ENCODE measurements at places on chromosomes 16 and 17.

GRCh38 chr17:79036181-79036580 lies 12.2 kb downstream of the C1QTNF1 start:
- no peak for DNase-seq

- no peak for DNase-seq
Measured at GRCh38 chr17:13031718-13032350, 14.0 kb upstream of the ELAC2 start.

DNA sequence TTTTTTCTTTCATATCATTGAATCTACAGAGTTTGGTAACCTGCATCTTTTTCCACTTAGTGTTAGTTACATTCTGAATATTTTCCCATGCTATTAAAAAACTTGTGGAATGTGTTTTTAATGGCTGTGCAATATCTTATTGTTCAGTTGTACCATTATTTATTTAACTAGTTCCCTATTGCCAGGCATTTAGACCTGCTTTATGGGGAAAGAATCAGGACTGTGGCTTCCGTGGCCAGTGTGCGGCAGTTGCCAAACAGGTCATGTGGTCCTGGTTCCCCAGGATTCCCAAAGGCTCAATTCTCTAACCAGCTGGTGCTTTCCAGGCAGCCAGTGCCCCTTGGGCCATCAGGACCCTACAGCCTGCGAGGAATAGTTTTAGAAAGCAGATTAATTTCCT lies 30.8 kb downstream of the NDEL1 start:
- no peak for DNase-seq

DNA sequence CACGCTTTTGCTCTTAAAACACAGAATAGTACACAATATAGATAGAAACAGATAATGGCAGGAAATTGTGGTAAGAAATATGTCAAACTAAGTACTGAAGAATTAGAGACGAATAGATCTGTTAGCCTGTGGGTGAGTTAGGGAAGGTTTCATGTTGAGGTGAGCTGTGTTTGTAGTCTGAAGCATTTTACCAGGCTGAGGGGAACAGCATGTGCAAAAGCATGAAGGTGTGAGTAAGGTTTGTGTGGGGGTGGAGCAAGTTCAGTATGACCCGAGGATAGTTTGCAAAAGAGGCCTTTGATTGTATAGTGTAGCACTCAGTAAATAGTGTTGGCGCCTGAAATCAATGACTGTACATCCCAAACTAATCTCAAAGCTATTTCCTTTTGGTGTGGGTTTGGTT lies 13.8 kb downstream of the IGSF6 start:
- DNase-seq = no peak

DNA sequence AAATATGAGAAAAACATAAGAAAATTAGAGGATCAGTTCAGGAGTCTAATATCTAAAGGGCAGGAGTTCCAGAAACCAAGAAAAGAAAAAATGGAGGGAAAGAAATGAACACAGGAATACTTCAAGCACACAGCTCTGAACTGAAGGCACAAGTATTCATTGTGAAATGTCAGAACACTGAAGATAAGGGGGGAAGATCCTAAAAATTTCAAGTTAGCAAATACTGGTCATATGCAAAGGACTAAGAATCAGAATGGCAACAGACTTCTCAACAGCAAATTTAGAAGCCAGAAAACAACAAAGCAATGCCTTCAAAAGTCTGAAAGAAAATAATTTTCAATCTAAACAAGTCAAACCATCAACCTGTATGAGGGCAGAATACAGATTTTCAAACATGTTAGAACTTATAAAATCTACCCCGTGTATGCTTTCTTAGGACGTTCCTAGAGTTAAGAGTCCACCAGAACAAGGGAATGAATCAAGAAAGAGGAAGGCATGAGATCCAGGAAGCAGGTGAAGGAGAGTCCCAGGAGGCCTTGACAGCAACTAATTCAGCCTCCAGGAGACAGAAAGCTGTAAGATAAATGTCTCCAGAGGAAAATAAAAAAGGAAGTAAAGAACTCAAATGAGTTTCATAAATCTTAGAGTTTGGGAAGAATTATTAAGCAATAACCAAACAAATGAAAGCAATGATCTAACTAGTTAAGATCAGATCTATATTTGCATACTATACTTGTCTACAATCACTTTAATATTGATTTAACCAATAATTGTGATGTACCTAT lies 2.8 kb downstream of the BRD7 start:
- DNase-seq = no peak

GRCh38 chr17:27290916-27291598 lies 2.9 kb upstream of the WSB1 start:
- DNase-seq = no peak

DNA sequence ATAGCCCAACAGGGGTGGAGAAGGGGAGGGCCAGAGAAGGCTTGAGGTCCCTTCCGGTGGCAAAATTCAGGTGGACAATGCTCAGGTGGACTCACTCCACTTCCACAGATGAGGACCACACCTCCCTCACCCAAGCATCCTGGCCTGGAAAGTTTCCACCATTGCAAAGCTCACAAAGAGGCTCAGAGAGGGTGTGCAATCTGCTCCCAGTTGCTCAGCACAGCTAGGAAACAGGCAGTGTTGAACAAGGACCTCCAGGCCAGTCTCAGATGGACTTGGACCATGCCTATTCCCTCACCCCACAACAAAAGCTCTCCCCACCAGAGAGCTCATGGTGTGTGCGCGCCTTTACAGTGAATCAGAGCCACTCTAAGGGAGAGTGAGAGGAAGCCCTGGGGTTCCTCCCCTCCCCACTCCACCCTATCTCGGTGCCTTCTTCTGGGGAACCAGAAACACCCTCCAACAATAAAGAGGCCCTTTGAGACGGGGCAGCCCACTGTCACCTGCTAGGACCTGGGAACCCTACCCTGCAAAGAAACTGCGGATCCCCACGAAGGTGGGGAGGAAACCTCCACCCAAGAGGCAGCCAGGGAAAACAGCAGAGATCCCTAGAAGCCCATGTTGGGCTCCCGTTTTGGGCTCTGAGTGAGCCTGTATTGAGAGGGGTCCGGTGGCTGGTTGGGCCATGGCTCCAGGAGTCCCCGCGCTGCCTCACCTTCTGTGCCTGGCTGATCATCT lies 1.6 kb downstream of the FAM83G start:
- DNase-seq = no peak

DNA sequence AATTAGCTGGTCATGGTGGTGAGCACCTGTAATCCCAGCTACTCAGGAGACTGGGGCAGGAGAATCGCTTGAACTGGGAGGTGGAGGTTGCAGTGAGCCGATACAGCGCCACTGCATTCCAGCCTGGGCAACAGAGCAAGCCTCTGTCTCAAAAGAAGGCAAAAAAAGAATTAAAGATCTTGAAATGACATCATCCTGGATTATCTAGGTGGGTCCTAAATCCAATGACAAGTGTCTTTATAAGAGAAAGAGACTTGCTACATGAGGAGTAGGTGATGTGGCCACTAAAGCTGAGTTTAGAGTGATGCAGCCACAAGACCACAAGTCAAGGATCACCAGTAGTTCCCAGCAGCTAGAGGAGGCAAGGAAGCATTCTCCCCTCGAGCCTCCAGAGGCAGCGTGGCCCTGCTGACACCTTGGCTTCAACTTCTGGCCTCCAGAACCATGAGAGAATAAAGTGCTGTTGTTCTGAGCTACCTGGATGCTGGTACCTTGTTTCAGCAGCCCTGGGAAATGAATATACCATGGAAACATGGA lies 15.8 kb downstream of the CIITA start:
- no peak for DNase-seq

- no peak for DNase-seq
Measured at GRCh38 chr17:1438593-1439083, 17.4 kb downstream of the CRK start.

DNA sequence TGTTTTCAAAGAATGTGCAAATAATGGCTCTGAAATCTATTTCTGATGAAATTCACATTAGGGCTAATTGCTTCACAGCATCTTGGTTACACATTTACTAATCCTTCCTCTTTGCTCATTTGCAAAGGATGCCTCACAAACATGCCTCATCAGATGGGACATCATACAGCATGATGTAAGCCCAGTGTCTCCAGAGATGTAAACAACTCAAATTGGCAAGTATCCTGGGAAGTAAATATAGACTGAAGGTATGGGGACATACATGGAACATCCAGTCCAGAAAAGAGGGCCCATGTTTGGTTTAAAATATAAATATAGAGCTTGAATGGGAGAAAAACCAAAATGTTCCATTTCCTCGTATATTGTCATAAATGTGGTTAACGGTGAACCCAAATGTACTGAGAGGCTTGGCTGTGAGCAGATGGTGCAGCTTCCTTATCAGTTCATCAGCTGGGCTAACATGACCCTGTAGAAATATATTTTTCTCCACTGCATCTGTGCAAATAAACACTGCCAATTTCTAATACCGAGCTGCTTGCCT lies 142.9 kb upstream of the NUDT7 start:
- DNase-seq = no peak

GRCh38 chr17:34249478-34249877 lies 5.6 kb upstream of the CCL2 start:
- DNase-seq = no peak

- DNase-seq = no peak
Measured at GRCh38 chr17:62898239-62898864, 67.7 kb upstream of the TANC2 start.

DNA sequence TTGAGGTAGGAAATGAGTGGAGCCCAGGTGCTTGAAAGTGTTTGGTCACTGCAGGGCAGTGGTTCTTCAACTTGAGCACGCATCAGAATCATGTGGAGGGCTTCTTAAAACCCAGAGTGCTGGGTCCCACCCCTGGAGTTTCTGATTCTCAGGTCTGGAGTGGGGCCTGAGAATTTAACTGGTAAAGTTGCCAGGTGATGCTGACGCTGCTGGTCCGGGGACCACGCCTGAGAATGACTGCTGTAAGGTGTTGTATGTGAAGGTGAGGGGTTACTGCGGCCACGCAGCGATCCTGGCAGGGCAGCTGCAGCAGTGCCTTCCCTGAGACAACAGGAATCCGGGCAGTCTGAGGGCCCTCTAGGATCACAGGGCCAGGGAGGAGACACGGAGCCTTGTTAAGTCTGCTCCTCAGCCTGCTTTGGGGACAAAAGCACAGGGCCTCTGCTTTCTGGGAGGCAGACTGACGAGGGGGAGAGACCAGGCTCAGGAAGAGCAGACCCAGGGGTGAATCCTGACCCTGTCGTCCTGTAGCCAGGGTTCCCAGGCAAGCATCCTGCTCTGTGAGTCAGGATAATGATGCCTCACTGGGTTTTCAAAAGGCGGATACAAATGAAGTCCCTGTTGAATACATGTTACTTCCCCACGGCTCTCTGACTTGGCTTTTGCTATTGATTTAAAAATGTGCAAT lies 16.2 kb downstream of the CCDC42 start:
- DNase-seq = no peak

All from GM06990 (cell line).